Activated naive CD4-positive, alpha-beta T cell treated with anti-CD3 and anti-CD28 coated beads, Interleukin-2, amount 50 U/mL, for 72 hours (primary cell): ENCODE measurements at places on chromosomes 2 and 18. TPM values are rescaled to one million over a fixed set of nuclear protein-coding genes. Genes with fewer than 3 reads are reported as not detected.

GRCh38 chr2:173602153-173602795 is 247.6 kb downstream of the CDCA7 start:
- no peak for DNase-seq

DNA sequence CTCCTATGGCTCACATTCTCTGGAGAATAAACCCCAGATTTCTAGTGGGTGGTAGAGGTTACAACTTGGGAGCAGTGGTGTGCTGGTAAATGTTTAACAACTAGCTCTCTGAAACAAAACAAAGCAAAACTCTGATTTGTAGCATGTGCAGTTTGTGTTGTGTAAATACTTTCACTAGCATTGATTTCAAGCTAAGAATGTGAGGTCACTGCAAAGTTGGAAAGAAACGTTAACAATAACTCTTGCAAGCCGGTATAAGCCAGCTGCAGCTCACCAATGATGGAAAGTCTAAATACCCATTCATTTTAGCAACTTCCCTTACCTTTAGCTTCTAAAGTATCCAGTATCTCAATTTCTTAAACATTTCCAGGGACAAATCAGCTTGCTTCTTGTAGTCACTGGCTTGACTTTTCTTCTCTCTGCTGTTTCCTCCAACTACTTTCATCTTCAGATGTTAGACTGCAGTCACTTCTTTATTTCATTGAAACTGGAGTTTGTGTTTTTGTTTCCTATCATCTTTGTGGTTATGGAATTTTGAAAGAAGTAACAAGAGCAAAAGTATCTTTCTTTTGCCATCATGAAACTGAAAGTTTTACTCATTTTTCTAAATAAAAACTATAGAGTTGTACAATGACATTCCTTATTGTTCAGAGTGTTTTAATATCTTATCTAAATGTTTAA is 140.2 kb downstream of the PLCL1 start:
- no peak for DNase-seq

DNA sequence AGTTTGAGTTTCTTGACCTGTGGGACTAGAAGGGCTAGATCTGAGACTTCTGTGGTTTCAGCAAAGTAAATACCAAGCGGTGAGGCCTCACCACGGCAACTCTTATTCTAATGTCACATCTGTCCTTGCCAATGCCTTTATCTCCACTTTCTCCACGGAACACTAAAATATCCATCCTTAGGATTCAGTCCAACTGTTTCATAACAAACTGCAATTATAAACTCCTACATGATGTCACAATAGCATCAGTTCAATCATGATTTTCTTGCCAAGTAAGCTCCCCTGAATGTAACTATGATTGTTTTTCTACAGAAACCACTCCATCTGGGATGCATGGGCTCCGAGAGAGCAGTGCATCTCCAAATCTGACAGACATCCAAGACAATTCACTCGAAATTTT is 79.6 kb downstream of the LRATD1 start:
- DNase-seq, result no peak

DNA sequence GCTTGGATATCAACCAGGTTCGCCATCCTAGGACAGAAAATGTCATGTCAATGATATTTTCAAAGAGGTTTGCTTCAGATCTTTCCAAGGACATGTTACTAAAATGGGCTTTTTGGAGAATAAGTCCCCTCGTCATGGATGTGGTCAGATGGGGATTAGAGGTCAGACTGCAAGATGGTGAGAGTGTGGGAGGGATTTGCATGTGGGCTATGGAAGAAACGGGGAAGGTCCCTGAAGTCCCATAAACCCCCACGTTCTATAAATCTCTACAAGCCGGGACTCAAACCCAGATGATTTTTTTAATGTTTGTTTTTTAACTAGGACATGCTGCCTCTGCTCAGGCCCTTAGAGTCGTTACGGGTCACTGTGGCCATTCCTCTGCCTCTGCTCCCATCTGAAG is 37.7 kb upstream of the IGFBP5 start:
- DNase-seq, result no peak

- DNase-seq, result no peak
These were observed 61.1 kb downstream of the FMNL2 start for GRCh38 chr2:152396051-152396511.

- DNase-seq, result no peak
These were observed 88.7 kb upstream of the ATP8B1 start for GRCh38 chr18:57891707-57892391.

DNA sequence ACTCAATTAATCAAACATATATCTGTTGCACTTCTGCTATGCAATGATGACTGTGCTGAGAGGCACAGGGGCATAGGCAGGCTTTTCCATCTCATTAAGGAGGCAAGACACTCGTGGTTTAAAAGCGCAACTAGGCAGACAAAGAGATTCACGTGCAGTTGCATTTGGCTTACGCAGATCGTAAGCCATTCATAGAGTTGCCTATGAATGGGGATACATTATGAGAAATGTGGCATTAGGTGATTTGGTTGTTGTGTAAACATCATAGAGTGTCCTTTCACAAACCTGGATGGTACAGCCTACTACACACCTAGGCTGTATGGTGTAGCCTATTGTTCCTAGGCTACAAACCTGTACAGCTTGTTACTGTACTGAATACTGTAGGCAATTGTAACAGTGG is 284.7 kb downstream of the DCC start:
- no peak for DNase-seq

GRCh38 chr2:236063994-236064393 is 104.2 kb downstream of the GBX2 start:
- DNase-seq, result no peak

GRCh38 chr2:217943446-217944321 is 59.1 kb downstream of the TNS1 start:
- DNase-seq, result no peak

- DNase-seq, result no peak
These were observed 141.5 kb downstream of the SPHKAP start for GRCh38 chr2:228039752-228040534.

DNA sequence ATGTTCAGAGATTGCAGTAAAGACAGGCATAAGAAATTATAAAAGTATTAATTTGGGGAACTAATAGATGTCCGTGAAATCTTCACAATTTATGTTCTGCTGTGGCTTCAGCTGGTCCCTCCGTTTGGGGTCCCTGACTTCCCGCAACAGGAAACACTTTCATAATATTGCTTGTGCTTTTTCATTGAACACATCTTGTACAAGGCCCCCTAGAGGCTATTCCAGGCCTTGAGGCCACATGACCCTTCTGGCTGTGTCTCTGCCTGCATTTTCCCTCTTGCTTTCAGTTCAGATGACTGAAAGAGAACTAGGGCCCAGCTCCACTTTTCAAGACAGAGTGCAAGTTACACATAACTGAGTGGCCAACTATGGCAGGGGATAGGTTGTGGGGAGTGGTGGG is 164.1 kb downstream of the TMEM247 start:
- DNase-seq, result peak; percentile 9

- no peak for DNase-seq
These were observed 26.2 kb downstream of the EPC2 start for GRCh38 chr2:148670773-148671172.

DNA sequence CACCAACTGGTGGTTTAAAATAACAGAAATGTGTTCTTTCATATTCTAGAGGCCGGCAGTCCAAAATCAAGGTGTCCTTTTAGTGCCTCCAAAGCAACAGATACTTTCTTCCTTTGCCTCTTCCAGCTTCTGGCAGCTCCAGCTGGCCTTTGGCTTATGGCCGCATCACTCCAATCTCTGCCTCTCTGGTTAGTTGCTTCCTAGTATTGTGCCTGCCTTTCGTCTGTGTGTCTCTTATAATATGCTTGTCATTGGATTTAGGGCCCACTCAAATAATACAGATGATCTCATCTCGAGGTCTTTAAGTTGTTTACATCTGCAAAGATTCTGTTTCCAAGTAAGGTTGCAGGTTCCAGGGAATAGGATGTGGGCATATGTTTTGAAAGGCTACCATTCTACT is 855.2 kb upstream of the ID2 start:
- DNase-seq, result no peak

GRCh38 chr2:224776795-224777558 is 60.8 kb upstream of the CCDC195 start:
- DNase-seq, result no peak

DNA sequence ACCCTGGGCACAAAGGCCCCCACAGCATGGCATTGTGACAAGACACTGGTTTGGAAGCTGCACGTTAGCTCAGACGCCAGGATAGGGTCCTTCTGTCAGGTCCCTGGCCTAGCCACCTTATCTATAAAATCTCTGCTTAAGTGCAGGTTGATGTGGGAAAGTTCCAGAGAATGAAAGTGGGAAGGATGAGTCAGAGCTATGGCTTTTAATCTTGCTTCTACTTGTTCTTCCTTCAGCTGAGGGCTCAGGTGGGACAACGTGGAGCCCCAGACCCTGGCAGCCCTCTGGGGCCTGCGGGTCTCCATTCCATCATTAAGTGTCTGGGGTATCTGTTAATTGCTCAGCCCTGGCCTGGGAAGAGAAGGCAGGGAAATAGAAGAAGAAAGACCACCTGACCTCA is 64.5 kb downstream of the CELF4 start:
- no peak for DNase-seq

GRCh38 chr18:22926454-22926853 is 6.7 kb upstream of the RBBP8 start:
- DNase-seq, result no peak

Gene GAL3ST2
- 0.16 TPM for total RNA-seq

Gene ITPRID2
- total RNA-seq, result 35.3 TPM

Gene SP3
- 79.1 TPM for total RNA-seq

Gene TGFA
- 0.19 TPM for total RNA-seq

Gene REL
- total RNA-seq, result 23.3 TPM

Gene FAM237A
- not detected for total RNA-seq
